ENCODE measurements at places on chromosomes 2 and 18.

- DNase-seq, result no peak
Measured at GRCh38 chr2:217857624-217858506, 144.9 kb downstream of the TNS1 start.

- DNase-seq, result no peak
Measured at GRCh38 chr2:96320728-96321622, 4.1 kb upstream of the ITPRIPL1 start.

DNA sequence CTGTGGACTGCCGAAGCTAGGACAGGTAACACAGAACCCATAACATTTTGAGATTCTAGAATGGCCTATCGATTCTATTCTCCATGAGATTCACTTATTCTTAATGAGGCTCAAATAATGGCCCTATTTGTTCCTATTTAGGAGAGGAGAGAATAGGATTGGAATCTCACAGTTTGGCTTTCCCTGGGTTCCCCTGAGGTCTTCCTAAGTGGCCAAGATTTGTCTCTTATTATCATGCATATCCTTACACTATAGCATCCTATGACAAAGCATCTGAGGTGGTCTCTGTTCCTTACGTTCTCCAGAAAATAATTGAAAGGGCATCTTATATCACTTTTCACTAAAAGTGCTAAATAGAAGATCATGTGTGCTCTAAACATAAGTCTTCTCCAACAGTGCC is 9.5 kb downstream of the WDPCP start:
- no peak for DNase-seq

- no peak for DNase-seq
Measured at GRCh38 chr18:23203891-23204432, 68.7 kb downstream of the CABLES1 start.

GRCh38 chr2:75870651-75871137 is 160.0 kb upstream of the GCFC2 start:
- DNase-seq, result no peak

- no peak for DNase-seq
Measured at GRCh38 chr2:96110621-96111256, 5.6 kb downstream of the ADRA2B start.

GRCh38 chr2:151878655-151879563 is 50.7 kb upstream of the ARL5A start:
- DNase-seq, result no peak

DNA sequence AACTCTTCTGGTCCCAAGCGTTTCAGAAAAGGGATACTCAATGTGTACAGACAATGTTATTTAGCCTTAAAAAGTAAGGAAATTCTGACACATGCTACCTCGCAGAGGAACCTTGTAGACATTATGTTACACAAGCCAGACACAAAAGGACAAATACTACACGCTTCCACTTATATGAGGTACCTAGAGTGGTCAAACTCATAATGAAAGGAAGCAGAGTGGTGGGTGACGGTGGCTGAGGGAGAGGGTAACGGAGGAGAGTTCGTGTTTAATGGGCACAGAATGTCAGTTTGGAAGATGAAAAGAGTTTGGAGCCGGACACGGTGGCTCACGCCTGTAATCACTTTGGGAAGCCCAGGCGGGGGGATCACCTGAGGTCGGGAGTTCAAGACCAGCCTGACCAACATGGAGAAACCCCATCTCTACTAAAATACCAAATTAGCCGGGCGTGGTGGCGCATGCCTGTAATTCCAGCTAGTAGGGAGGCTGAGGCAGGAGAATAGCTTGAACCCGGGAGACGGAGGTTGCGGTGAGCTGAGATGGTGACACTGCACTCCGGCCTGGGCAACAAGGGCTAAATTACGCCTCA is 1.4 kb downstream of the MCM6 start:
- DNase-seq, result peak; percentile 44

GRCh38 chr18:28149810-28150420 is 27.0 kb downstream of the CDH2 start:
- no peak for DNase-seq

- DNase-seq, result no peak
Measured at GRCh38 chr2:20596973-20597859, 53.7 kb downstream of the HS1BP3 start.

DNA sequence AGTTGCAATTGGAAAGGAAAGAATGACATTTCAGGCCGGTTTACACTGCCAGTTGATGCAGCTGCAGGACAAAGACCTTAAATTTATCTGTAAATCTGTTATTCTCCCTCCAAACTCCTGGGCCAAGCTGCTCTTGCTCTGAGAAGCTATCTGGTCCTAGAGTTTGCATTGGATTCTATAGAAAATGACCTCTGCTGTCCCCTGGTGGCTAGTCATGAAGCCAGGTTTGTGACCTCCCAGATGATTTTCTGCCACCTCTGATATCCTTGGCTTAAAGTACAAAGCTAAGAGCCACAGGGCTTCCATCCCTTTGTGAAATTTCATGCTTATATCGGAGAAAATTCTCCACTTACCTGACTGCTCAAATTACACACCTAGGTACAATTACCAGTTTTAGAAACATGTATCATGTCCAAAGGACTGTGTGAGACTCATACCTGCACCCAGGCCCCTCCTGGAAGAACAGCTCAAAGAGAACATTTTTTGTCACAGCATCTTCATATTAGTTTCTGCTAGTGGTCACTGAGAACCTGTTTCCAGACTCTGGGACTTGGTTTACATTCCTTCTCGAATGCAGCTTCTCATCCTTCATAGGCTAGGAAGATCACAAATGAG is 28.9 kb upstream of the IER3IP1 start:
- peak; percentile 30 for DNase-seq

GRCh38 chr2:120404274-120404673 is 58.3 kb downstream of the INHBB start:
- no peak for DNase-seq

- peak; percentile 65 for DNase-seq
Measured at GRCh38 chr2:190678444-190679162, 29.7 kb downstream of the NAB1 start.

DNA sequence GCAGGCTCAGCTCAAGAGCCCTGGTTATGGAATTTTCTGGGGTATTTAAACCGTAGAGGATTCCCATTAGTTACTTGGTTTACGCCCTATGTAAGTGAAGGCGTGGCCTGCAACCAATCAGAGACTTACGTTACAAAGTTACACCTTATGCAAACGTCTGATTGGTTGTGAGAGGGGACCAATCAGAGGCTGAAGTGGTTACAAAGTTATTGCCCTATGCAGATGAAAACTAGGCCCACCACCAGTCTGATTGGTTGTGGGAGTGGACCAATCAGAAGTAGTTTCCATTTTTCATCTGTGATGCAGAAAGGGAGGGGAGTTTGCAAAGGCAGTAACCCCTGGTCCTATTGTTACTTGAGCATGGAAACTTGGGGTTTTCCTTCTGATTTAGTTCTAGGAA is 49.1 kb downstream of the DLGAP1 start:
- DNase-seq, result no peak

GRCh38 chr2:236473691-236474090 is 95.9 kb upstream of the ACKR3 start:
- no peak for DNase-seq

DNA sequence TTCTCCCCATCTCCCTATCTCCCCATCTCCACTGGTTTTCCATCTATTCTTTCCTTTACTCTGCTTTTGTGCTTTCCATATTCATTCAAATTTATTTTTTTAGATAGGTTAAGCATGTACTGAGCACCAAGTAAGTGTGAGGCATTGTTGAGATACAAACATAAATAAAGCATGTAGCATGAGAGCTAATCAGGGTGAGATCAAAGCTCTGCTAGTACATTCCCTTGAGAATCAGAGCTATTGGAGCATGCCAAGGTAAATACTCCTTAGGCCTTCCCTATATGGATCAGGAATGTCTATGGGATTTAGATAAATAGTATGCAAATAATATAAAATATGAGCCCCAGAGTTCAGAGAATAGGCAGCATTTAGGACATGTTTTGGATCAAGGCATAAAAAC is 25.3 kb downstream of the BABAM2 start:
- DNase-seq, result no peak

DNA sequence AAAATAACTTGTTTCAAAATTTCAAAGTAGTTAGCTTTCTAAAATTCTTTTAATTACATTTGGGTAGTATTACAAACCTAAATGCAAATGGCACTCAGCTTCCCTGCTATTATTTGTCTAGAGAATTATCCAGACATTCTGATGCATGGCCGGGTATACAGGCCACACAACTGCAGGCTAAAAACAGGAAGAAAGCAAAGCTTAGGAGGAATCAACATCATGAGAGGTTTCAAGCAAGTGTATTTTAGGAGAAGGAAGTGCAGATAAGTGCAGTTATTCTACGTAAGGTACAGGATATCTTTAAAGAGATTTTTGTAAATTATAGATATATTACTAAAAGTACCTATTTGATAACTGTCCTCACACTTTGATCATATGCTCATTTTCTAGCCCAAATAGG is 46.8 kb upstream of the RNU4ATAC start:
- DNase-seq, result no peak

DNA sequence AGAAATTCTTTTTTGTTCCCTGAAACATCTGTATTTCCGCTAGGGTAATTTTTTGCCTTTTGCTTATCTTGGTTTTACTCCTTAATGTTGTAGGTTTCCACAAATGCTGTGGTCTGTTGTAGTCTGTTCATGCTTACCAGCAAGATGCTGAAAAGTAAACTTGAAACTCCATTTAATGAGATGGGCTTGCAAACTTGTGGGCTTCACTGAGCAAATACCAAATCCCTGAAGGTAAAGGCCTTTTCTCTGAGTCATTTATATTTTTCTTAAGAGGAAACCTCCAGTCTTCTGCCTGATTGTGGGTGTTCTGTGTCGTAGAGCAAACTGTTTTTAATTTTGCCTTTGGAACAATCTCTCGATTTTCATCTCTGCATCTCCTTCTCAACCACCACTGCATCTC is 9.3 kb downstream of the SP140 start:
- DNase-seq, result no peak

- DNase-seq, result no peak
Measured at GRCh38 chr2:219285894-219286425, 6.8 kb downstream of the DNAJB2 start.

DNA sequence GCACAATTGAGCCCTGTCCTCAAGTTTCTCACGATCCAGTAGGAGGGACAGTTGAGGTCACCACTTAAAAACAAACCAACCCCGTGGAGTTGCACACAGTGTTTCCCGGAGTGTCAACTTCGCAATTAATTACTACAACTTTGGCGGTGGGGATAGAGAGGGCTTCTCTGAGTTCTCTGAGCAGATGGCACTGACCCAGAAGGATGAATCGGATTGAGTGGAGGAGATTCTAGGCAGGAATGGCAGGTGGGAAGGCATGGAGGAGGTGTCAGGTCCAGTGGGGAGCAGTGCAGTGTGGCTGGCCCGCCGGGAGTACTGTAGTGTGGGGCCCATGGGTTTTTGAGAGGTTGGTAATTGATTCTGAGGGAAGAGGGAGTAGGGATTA is 12.0 kb downstream of the SIX3 start:
- no peak for DNase-seq

- no peak for DNase-seq
Measured at GRCh38 chr2:220341014-220341413, 713.6 kb downstream of the SLC4A3 start.

DNA sequence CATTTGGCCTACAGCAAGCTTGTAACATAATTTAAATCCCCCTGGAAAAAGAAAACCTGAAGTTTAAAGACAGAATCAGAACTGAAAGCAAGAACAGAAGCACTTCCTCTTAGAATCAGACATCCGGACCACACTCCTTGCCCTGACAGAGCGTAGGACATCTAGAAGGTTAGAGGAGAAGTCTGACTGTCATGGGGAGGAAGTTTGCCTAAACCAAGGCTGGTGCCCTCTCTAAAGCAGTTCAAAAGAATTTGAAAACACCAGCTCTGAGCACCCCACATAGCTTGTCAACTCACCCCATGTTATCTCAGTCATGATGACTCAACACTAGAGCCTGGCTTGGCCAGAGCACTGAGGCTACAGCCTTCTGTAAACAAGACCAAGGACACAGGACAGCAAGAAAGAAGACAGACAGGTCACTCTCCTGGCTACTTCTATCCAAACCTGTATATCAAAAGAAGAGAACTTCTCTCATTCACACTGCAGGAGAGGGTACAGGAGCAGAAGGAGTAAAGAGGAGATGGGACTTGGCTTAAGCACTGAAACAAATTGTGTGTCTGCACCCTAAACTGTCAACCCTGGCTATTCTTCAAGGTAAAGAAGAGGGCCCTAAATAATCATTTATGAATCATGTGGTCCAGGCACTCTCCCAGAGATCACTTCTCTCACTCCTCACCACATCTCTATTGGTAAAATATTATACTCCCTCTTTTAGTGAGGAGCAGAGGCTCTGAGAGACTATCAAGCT is 198.6 kb downstream of the MEMO1 start:
- no peak for DNase-seq

- DNase-seq, result no peak
Measured at GRCh38 chr2:66013456-66013855, 421.5 kb upstream of the MEIS1 start.

DNA sequence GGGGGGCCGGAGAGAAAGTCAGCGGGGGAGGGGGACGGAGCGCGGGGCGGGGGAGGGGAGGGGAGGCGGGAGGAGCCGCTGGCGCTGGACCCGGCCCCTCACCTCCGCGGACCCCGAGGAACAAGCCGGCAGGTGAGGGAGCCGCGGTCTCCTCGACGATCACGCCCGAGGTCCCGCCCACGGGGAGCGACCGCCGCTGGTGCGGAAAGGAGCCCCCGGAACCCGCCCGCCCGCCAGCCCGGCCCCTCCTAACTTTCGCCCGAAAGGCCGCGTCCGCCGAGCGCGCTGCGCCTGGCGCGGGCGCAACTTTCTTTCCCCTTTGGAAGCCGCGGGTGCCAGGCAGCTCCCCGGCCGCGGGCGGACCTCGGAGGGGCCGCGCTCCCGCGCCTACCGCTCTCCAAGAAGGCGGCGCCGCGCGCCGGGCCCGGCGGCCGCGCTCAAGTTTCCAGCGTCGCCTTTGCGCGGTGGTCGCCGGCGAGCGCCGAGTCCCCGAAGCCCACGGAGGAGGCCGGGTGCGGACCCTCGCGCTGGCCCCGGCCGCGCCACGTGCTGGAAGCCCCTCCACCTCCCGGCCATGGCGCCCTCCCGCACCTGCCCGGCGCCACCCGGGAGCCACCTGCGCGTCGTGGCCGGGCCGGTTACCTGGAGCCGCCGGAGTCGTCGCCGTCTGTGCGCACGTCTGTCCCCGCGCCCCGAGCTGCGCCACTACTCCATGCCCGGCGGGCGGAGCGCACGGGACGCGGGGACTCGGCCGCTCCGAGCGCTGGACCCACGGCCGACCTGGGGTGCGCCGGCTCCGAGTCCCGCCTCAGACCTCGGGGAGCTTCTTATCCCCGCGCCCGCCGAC is at the start of gene ALKAL2:
Gene ALKAL2 (minus strand): TSS at position 181 of the 847 bp plus-strand sequence. CDS start 256 bp downstream, outside the sequence.
- DNase-seq, result no peak
